ENCODE measurements at places on chromosomes 13 and 19.
A peak's percentile ranks its signal among the peaks of the same experiment; 100 is the strongest.

- no peak for DNase-seq
Observed at GRCh38 chr19:995051-995827, 5.0 kb upstream of the GRIN3B start.

GRCh38 chr13:95354156-95354555 lies 52.9 kb upstream of the ABCC4 start:
- no peak for DNase-seq

DNA sequence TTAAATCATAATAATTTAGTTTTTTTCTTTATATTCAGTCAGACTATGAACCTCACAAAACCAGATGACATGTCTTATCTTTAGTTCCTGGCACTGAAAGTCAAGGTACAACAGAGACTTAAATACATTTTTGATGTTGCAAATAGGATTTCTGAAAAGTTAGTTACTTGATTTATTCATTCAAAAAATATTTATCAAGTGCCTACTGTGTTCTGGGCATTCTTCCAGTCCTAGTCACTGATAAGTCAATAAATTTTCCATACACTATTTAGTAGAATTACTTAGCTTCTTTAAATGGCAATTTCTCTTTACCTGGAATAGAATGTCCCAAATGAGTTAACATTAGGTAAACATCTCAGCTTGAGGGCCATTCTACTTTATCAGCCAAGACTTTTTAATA lies 938.3 kb upstream of the PCDH9 start:
- DNase-seq: no peak

DNA sequence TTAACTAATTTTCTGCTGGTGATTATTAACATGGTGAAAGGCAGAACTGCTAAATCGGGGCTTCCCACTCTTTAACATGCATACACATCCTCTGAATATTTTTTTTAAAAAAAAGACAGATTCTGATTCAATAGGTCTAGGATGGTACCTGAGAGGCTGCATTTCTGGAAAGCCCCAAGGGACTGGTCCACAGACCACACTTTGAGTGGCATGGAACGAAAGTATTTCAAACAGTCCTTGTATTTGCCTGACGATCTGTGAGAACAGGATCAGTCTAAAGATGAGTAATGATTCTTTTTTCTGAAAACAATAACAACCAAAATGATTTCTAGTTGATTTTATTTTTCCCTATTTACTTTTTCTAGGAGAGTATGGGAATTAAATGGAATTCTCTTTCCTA lies 16.7 kb upstream of the SPART start:
- no peak for DNase-seq

- DNase-seq: no peak
Observed at GRCh38 chr13:43129511-43130110, 106.2 kb downstream of the DNAJC15 start.

DNA sequence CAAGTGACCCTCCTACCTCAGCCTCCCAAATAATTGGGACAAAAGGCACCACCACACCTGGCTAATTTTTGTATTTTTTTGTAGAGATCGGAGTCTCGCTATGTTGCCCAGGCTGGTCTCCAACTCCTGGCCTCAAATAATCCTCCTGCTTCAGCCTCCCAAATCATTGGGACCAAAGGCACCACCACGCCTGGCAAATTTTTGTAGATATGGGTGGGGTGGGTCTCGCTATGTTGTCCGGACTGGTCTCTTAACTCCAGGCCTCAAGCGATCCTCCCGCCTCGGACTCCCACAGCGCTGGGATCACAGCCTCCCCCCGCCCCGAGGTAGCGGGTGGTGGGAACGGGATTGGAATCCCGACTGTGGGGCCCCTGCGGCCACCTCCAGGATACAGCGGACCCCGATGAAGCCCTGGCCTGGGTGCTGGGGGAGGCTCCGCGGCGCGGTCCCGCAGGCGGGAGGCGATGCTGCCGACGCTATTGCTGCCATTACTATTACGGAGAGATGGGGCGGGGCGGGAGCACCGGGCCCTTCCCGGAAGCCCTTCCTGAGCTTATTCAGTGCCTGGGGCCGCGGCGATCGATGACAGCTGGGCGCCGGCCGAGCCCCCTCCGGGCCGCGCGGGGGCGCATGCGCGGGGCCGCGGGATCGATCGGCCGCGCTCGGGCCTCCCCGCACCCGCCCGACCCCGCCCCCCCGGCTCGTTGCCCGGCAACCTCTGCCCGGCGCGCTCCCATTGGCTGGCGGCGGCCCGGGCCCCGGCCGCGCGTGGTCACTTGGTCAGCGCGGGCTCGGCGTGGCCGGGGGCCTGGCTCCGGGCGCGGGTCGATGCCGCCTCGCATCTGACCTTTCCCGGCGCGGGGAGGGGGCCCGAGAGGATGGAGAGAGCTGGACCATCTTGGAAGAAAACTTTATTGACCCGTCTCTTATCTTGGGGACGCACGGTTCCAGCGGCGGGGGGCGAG lies 27.9 kb upstream of the ONECUT3 start:
- DNase-seq: peak; percentile 18

DNA sequence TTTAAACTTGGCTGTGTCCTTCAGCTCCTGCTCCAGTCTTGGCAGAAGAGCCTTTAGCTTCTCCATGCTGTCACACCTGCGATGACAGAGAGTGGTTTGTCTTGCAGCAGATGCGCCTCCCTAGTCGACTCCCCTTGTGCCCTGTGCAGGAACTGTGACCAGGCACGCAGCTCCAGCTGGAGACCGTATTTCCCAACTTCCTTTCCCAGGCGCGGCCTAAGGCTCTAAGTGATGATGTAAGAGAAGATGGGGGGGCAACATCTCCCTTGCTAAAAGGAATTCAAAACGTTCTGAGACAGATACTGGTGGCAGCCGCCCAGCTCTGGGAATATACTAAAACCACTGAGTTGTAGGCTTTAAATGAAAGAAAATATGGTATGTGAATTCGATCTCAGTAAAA lies 16.3 kb downstream of the DCUN1D2 start:
- DNase-seq: no peak

DNA sequence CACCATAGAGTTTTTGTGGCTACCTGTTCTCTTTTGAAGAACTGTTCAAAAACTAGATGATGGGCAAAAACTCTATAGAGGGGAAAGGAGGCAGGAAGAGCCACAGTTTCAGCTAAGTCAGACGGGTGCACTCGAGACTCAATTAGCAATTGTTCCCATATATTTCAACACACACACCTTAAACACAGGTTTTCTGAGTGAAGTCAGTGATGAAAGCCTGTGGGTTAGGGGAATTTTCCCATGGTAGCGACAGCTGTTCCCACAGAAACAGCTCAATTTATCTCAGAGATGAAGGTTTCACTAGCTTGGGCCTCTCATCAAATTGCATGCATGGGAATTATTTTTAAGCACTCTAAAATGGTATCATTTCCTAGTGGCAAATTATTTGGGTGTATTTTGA lies 143.4 kb downstream of the ZIC5 start:
- no peak for DNase-seq

DNA sequence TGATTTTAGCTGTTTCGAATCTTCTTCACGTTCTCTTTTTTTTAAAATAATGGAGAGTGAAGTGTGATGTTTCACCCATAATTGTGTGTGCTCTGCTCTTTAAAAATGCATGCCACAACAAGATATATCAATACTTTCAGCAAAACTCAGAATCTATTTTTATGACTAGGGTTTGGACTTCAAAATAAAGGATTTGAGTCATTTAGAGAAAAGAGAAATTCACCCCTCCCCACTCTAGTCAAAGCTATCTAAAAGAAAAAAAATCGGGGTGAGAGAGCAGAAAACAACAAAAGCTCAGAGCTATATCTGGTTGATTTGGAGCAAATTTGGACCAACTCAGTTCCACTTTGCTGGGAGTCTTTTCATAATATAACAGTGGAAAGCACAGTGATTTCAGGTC lies 244.5 kb downstream of the DNAJC15 start:
- no peak for DNase-seq

DNA sequence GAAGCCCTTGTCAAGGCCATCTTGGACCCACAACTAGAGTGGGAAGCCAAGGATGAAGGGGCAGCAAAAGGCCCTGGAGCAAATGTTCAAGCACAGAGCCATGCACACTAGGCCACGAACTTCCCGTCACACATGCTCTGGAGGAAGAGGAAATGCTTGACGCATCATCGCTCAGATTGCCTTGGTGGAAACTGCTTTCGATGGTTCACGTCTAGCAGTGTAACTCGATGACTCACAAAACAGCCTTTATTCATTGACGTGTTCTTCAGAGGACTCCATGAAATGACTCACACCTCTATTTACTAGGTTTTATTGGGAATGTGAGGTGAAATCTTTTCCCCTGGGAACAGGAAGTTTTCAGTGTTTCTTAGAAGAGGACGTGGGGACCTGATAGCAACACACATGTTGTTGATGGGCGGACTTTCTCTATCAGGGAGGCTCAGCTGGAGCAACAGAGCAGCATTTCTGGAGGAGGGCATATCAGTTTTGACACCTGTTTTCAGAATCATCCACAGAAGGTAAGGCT lies 79.8 kb upstream of the FLT1 start:
- no peak for DNase-seq

GRCh38 chr19:11296264-11296663 lies 304 bp downstream of the TSPAN16 start:
- no peak for DNase-seq

DNA sequence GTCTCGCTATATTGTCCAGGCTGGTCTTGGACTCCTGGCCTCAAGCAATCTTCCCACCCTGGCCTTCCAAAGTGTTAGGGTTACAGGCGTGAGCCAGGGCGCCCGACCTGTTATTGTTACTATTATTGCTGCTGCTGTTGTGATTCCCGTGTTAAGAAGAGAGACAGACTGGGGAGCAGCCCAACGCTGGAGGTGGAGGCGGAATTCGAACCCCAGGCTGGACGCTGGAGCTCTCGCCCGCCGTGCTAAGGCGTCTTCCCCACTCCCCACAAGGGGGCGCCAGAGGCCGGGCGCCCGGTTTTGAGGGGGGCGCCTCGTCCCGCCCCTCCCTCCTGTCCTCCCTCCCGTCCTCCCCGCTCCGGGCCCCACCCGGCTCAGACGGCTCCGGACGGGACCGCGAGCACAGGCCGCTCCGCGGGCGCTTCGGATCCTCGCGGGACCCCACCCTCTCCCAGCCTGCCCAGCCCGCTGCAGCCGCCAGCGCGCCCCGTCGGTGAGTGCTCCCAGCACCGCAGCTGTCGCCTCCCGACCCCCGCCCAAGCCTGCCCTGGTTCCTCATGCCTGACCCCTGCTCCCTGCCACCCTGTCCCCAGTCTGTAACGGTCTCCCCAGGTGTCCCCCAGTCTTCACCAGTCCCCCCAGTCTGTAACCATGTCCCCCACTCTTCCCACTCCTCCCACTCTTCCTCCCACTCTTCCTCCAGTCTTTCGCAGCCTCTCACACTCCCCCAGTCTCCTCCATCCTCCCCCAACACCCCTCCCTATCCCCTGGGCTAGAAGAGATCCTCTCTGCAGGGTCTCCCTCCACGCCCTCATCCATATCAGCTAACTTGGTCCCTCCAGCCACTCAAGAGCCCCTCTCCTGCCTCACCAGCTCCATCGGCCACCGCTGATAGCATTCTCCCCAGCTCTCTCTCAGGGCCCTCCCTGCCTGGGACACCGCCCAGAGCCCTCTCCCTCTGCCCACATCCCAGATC lies at the start of gene EHD2:
Gene EHD2 (plus strand): TSS at position 377 of the 976 bp plus-strand sequence. CDS start 3,191 bp downstream, outside the sequence.
- no peak for DNase-seq

GRCh38 chr19:4584670-4585460 lies 25.4 kb upstream of the SEMA6B start:
- DNase-seq: no peak

All from NCI-H1048 (cell line).